ENCODE measurements at places on chromosomes 1 and 21.
A peak's percentile ranks its signal among the peaks of the same experiment; 100 is the strongest.

- no peak for DNase-seq
These were observed 135.1 kb downstream of the TLR5 start for GRCh38 chr1:223007935-223008334.

- DNase-seq: peak; percentile 26
These were observed 4.3 kb downstream of the ATP8B2 start for GRCh38 chr1:154329551-154330131.

GRCh38 chr1:50333595-50333974 lies 89.7 kb downstream of the DMRTA2 start:
- no peak for DNase-seq

- DNase-seq: no peak
These were observed 239.1 kb downstream of the RERE start for GRCh38 chr1:8578132-8578877.

DNA sequence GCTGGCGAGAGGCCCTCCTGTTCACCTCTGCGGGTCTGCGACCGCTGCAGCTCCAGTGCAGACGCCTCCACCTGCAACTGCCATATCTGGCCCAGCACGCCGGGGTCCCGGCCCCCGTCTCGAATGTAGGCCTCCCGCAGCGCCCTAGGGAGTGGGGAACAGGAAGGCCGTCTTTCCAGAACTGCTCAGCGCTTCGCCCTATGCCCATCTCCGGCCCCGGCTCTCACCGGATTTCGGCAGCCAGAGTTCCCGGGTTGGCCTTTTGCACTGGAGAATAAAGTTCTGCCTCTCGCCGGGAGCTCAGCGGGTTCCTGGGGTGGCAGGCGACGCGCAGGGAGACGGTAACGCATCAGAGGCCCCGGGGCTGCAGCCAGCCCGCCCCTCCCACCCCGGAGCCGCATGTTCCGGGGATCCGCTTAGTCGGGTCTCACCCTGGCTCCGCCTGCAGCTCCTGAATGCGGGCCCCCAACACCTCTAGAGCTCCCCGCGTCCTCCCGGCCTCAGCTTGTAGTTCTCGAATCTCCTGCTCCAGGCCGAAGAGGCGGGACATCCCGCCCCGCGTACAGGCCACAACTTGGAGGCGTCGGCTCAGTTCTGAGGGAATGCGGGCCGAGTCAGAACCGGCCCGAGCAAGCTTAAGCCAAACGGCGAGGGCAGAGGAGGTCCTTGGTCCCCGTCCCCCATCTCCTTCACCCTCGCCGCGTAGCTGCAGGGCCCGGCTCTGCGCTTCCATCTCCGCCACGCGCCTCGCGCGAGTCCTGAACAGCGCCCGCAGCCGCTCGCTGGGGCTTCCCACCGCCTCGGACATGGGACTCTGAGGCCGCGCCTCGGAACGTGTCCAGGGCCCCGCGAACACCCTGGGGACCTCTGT lies 1.1 kb downstream of the CCDC17 start:
- DNase-seq: no peak

DNA sequence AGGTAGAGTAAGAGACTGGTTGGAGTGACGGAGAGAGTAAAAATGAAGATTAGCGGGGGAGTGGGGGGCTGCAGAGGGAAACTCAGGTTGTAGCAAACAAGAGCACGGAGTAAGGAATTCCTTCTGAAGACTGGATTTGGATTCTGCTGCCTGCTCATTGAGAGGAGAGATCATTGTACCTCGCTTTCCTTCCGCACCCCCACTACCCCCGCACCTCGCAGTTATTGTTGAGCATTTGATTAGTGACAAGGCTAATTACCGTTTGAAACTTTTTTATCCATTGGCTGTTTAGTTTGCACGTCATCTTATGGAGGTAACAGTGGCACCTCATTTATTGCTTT lies 463 bp downstream of the PRPF3 start:
- no peak for DNase-seq

DNA sequence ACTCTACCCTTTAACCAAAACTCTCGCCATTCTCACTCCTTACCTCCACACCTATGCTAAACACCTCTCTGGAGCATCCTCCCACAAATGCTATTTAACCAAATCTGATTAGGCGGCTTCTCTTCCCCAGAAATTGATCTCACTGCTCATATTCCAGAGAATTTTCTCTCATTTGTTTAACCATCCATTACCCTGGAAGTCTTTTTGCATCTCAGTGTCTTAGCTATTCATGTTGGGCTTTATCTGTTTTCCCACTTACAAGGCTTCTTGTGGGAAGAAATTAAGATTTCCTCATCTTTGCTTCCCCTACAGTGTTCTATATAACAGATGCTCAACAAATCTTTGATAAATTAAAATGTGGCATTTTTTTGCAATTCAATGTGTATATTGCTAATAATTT lies 45.5 kb downstream of the MYSM1 start:
- DNase-seq: no peak

- no peak for DNase-seq
These were observed 70.9 kb upstream of the EDEM3 start for GRCh38 chr1:184825571-184825970.

- DNase-seq: no peak
These were observed 30.3 kb downstream of the MAP3K21 start for GRCh38 chr1:233357595-233358397.

- peak; percentile 17 for DNase-seq
These were observed 58.3 kb downstream of the ZNF648 start for GRCh38 chr1:182003025-182003725.

DNA sequence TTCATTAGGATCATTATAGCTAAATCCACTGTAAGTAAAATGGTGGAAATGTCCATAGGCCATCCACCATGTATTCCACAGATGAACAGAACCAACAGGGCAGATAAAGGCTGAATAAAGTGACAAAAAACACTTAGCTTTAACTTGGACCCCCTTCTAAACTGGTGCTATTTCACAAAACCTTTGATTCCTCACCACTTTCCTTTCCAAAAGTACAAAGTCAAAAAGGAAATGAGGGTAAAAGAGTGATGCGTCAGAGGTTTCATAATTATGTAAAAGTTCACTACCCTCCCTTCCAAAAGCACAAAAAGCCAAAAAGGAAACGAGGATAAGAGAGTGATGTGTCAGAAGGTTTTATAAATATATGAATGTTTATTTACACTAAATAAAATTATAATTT lies 172.2 kb downstream of the TBX15 start:
- DNase-seq: no peak
